ENCODE measurements at places on chromosomes 3 and 15.
A peak's percentile ranks its signal among the peaks of the same experiment; 100 is the strongest.

DNA sequence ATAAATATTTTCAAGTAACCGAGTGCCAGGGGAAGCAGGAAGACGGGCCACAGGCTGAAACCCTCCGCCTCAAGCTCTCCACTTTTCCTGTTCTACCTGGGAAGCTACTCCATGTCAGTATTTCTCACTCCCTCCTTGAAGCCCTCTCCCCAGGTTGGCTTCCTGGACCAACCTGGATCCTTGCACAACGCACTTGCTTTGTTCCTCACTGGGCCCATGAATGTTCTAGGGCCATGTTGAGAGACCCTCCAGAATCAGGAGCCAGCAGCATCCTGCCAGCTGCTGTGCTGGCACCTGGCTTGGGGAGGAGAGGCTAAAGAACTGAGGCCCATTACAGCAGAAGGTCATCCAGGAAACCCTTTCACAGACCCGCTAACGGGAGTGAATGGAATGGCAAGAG lies 79.3 kb upstream of the SNRPA1 start:
- no peak for DNase-seq

GRCh38 chr15:29472901-29473445 lies 203.4 kb upstream of the NSMCE3 start:
- no peak for DNase-seq

GRCh38 chr3:100954990-100955389 lies 38.2 kb downstream of the ABI3BP start:
- no peak for DNase-seq

DNA sequence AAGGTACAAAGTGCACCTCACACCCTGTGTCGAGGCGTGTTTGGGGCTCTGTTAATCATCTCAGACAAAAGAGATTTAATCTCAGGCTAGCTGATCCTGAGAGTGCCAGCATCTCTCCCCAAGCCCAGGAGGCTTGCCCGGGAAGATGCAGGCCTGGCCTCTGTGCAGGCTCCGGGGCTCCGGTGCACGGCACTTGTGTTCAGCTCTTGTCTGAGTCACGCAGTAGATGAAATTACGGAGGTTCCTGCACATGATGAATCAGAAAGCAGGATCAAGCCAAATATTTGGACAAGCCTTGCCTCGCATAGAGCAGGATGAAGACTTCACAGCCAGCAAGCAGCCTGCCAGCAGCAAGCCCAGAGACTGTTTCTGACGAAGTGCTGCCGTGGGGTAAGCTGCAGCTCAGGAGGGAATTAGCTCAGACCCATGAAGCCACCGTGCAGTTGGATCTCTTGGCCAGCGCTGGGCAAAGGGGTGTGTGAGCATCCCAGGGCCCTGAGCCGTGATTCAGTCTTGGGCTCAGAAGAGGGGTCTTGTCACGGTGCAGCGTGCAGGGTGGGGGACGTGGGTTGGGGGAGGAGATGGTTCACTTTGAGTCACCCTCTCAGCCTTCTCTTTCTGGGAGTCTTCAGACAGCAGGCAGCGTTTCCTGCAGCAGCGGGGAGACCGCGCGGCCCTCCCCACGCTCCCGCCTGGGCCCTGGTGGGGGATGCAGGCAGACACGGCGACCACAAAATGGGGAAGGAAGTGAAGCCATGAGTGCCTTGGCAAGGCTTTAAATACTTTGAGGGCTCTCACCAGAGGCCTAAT lies 89.2 kb upstream of the MEF2A start:
- DNase-seq: no peak

- no peak for DNase-seq
Observed at GRCh38 chr3:69032142-69032541, 18.7 kb upstream of the EOGT start.

- DNase-seq: no peak
Observed at GRCh38 chr15:42329992-42330391, 29.3 kb upstream of the CAPN3 start.

DNA sequence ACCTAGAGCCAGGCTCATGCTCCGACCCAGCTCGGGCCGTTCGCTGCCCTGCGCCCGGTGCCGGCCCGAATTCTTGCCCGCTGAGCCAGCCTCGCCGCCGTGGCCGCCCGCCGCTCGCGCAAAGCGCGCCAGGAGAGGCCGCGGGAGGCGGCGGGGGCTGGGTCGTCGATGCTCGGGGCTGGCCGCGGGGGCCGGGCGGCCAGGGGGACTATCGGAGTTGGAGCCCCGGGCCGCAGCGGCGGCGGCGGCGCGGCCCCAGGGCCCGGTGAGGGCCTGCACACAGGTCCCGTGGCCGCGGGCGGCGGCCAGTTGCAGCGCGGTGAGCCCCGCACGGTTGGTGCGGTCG lies 1.1 kb downstream of the ANKRD63 start:
- DNase-seq: no peak

DNA sequence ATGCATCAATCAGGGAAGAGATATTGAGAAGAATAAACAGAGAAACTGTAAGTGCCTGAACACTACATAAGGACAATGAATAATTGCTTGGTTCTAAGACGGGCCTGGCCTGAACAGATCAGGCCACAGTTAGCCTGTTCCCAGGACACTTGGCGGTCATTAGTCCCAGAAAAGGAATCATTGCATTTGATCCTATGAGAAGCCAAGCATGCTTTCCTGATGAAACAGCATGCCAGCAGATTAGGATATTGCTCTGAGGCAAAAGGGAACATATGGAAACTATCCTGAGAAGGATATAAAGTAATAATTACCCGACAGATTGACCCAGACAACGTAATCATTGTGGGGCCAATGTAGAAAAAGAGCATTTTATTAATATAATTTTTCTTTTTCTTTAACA lies 51.9 kb downstream of the STRIT1 start:
- no peak for DNase-seq

- DNase-seq: no peak
Observed at GRCh38 chr15:37059086-37059485, 41.3 kb downstream of the MEIS2 start.

DNA sequence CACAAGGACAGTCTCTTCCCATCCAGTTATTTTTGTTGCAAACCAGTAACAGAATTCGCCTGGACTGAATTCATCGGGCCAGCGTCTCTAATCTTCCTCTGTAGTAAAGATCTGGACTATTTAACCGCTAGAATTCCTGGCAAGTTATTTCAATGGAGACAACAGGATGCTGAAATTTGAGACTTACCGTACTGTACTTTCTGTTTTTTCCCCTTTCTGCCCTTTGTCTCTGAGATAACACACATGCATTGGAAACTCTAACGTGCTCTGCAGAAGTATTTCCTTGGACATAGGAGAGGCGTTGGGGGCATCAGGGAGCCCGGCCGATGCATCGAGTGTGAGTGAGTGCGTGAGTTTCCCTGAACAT lies 61.5 kb downstream of the ASB7 start:
- no peak for DNase-seq

- peak; percentile 22 for DNase-seq
Observed at GRCh38 chr3:193605876-193606275, 12.9 kb downstream of the OPA1 start.

- no peak for DNase-seq
Observed at GRCh38 chr3:112167758-112168157, 34.7 kb upstream of the GCSAM start.

GRCh38 chr15:68791431-68792283 lies 29.0 kb downstream of the ANP32A start:
- no peak for DNase-seq

GRCh38 chr15:68584756-68585573 lies 6.2 kb downstream of the CORO2B start:
- no peak for DNase-seq

DNA sequence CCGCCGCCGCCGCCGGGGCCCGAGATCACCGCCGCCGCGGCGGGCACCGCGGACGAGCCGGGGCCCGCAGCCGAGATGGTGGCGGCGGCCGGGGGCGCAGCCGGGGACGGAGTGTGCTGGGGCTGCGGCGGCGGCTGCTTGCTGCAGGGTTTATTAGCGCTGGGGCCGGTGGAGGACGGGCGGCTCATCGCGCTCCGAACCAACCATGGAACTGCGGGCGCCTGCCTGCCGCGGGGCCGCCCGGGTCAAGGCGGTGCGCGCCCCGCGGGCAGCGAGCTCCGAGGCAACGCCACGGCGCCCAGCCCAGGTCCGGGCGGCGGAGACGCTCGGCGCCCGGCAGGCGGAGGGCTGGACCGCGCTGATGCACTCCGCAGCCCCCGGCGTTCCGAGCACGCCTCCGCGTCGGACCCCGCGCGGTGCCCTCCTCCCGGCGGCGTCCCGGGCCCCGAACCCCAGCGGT lies 277 bp downstream of the SIAH2 start:
- peak; percentile 48 for DNase-seq

GRCh38 chr3:43733459-43734384 lies 43.0 kb downstream of the ABHD5 start:
- no peak for DNase-seq

- DNase-seq: peak; percentile 30
Observed at GRCh38 chr15:68277131-68277602, 378 bp upstream of the FEM1B start.

All from NCI-H510A (cell line).